NCI-H1417 treated with DMSO at 0.1 percent for 48 hours (cell line): ENCODE measurements at places on chromosomes 1 and 21.

DNA sequence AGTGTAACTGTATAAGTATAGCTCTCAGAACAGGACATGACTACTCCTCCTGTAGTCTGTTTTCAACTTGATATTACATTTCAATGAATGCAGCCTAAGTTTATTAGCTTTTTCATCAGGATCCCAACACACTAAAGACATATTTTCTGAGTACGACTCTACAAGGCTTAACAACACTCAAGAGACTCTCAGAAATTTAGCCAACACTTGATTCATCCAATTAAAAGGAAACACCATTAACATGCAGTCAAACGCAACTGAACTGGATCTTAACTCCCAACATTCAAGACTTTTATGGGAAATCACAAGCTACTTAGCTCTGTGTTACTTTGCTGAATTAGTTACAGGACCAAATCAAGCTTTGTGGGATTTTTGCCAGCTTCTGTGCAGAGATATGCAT lies 65.2 kb upstream of the SGIP1 start:
- DNase-seq: no peak

- no peak for DNase-seq
Observed at GRCh38 chr1:22485431-22485830, 33.8 kb downstream of the ZBTB40 start.

- DNase-seq: no peak
Observed at GRCh38 chr1:74858136-74858535, 125.2 kb downstream of the TYW3 start.

GRCh38 chr1:153790313-153790965 lies 15.2 kb downstream of the SLC27A3 start:
- no peak for DNase-seq
